Stimulated activated CD8-positive, alpha-beta memory T cell treated with anti-CD3 and anti-CD28 coated beads, Interleukin-15, amount 100 ng/mL, for 48 hours (primary cell): ENCODE measurements at places on chromosomes 3 and 15.

GRCh38 chr3:188240189-188240981, 86.4 kb downstream of the LPP start:
- DNase-seq = no peak

- DNase-seq = no peak
These were observed 11.2 kb downstream of the HRH1 start for GRCh38 chr3:11165476-11165875.

DNA sequence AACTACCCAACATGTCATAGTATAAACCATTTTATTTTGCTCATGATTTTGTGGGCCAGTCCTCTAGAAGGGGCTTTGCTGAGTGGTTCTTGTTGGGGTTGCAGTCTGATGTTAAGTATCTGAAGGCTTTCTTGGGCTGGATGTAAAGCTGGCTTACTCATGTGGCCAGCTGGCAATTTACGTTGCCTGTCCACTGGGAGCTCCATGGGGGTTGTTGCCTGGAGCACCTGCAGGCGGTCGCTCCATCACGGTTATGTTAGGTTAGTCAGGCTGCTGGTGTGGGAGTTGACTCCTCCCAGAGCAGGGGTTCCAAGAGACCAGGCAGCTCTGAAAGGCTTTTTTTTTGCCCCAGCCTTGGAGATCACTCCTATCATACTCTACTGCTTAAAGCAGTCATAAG, 98.1 kb downstream of the NR1D2 start:
- DNase-seq = no peak

DNA sequence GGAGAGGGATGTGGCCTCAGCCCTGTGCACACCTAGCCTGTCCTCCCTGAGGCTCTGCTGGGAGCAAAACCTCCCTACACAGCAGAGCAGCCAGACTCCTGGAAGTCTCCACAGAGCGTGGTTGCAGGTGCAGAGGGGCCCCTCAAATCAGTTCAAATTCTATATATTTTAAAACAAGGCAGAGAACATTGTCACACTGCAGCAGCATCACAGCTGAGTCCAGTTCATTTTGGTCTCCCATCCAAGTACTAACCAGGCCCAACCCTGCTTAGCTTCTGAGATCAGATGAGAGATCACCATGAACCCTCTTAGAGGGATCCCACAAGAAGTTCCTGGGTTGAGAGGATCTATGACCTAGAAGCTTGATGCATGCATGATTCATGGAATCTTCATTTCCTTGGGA, 331.0 kb upstream of the RGMA start:
- DNase-seq = no peak

DNA sequence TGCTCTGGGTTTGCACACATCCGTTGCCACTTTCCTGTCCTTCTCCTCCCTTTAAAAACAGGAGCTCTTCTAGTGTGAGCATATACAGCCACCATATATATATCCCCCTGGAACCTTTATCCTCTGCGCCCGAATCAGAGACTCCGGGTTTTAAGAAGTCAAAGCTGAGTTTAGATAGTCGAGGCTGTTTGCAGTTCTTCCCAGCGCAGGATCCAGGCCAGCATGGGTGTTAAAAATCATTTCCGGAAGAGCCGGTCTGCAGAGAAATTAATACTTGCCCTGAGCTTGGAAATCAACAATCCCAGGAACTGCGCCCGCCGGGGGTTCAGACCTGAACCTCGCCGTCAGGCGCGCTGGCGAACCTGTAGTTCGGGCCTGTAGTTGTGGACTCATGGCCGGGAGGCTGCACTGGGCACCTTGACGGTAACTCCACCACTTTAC, 2.3 kb downstream of the SHOX2 start:
- no peak for DNase-seq

DNA sequence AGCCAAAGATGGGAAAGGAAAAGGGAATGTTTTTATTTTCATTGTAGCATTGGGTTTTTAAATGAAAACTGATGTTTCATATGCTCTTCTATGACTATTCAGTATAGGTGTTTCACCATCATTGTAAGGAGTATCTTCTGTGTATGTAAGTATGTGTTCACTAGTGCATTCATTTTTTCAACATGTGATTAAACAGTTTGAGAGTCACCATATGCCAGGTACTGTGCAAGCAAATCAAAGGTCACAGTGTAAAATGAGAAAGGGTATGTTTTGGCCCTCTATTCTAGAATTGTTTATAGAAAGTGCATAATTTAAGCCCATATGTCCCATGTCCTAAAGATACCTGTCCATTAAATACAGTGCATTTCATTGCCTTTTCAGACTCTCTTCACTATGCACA, 207.2 kb downstream of the ZBTB20 start:
- DNase-seq = no peak

DNA sequence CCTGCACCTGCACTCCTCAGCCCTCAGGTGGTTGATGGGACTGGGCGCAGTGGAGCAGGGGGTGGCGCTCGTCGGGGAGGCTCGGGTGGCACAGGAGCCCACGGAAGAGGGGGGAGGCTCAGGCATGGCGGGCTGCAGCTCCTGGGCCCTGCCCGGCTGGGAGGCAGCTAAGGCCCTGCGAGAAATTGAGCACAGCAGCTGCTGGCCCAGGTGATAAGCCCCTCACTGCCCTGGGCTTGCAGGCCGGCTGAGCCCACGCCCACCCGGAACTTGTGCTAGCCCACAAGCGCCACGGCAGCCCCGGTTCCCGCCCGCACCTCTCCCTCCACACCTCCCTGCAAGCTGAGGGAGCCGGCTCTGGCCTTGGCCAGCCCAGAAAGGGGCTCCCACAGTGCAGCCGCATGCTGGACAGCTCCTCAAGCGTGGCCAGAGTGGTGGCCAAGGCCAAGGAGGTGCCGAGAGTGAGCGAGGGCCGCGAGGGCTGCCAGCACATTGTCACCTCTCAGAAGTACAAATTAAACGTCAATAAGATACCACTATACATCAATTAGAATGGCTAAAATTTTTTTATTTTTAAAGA, 5.1 kb upstream of the VHL start:
- DNase-seq = no peak

GRCh38 chr3:44842376-44842775, 19.3 kb upstream of the TMEM42 start:
- no peak for DNase-seq

- DNase-seq = no peak
These were observed 68.5 kb downstream of the VPS8 start for GRCh38 chr3:184880276-184881019.

- DNase-seq = no peak
These were observed 92.9 kb upstream of the GK5 start for GRCh38 chr3:142318331-142318730.

- no peak for DNase-seq
These were observed 61.0 kb downstream of the CHD2 start for GRCh38 chr15:92960996-92961681.

DNA sequence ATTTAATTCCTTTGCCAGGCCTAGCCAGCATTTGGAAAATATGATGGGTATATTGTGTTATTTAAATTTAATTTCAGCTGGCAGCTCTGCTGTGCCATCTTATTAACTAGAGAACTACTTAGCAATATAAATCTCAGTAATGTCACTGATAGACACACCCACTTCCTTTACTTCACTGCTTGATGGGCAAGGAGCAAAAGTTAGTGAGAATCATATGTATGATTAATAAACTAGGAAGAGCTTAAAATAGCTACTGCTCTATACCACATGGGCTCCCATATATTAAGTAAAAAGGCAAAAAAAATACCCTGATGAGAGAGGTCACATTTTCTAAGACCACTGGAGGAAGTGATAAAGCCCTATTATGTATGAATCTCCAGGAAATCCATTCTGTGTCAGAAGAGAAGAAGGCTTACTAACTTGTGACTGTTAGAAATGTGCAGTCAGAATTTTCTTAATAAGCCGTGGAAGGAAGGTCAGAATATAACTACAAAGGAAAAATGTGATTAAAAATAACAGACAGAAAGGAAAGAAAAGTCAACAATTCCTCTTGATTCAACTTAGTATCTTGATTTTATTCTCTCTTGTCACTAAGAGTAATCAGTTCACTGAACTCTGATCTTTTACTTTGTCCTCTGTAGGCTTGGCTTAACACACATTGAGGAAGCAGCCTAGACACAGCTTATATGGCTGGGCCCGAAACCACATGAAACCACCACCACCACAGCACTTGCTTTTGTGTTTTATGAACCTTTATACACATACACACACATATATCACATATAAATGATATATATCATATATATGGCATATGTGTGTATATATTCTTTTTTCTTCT, 1233.9 kb upstream of the ALCAM start:
- DNase-seq = no peak

- DNase-seq = no peak
These were observed 257.6 kb upstream of the ZPLD1 start for GRCh38 chr3:102177075-102177755.

DNA sequence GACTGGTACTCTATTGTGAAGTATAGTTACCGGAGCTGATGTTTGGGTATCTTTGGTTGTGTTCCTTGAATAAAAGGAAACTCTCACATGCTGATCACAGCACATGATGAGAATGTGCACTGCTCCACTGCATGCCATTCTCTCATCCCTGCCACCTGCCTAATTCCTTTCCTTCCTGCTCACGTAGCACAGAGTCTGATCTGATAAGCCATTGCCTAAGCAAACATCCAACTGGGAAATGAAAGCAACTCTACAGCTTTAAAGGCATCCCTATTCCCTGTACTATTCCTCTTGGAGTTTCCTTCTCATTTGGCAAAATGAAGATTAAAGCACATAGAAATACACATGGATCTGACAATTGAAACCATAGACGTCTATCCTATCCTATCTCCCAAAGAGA, 359.8 kb downstream of the C3orf38 start:
- DNase-seq = no peak

DNA sequence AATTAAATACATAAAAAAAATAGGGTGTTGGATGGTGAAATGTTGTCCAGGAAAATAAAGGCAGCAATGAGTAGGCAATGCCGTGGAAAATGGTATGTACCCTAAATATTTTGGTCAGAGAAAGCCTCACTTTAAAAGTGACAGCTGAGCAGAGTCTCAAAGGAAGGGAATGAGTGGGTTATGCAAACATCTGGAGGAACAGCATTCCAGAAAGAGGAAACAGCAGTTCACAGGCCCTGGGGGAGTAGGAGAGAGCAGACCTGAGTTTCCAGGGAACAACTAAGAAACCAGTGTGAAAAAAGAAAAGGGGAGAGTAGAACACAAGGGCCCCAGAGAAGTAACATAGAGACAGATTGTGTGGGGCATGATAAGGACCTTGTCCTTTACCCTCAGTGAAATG, 230.0 kb upstream of the CNTN3 start:
- DNase-seq = no peak

- DNase-seq = no peak
These were observed 65.8 kb upstream of the GSK3B start for GRCh38 chr3:120160050-120160449.
